Esophagus mucosa (tissue), 1 donor: ENCODE measurements at places on chromosomes 11 and 22.

- no peak for ATAC-seq
Measured at GRCh38 chr11:34823197-34823596, 93.0 kb downstream of the APIP start.

DNA sequence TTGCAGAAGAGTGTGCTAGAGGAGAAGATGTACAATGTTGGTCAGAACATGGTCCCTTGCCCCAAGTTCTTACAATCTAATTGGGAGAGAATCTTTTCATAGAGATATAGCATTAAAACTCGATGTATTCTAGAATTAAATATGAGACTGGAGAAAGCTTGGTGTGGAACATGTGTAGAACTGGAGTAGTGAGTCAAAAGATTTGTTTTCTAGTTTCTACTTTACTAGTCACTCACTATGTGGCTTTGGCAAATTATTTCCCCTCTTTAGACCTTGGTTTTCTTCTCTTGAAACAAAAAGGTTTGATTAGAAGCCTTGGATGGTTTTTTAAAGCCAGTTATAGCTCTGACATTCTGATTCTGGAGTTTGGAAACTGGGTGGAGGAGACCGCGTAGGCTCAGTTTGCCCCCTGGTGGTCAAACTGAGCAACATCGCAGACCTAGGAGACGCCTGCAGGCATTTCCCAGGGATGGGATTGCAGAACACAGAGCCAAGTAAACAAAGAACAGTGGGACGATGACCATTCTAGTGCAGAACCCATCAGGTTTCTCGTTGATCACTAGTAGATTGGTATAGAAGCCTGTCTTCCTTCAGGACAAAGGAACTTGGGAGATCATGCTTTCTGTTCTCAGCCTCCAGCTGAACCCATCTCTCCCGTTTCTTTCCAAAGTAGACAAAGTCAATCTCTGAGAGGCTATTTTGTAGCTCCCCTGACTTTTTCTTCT is 8.5 kb upstream of the CHRDL2 start:
- ATAC-seq, result peak; percentile 78

DNA sequence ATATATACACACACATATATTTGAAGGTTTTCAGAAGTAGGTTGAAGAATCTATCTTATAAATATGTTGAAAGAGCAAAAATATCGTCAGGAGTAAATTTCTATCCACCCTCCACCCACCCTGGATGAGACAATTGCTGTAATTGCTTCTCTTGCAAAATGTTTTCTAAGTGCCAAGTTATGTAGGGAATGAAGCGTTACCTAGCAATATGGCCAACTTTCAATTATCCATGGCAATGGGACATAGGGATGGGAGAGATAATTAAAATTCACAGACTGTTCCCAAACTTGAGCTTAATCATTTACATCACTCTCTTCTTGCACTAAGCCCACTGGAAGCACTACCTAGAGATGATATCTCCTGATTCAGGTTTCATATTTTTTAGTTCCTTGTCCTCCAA is 806.2 kb upstream of the RAG2 start:
- no peak for ATAC-seq

DNA sequence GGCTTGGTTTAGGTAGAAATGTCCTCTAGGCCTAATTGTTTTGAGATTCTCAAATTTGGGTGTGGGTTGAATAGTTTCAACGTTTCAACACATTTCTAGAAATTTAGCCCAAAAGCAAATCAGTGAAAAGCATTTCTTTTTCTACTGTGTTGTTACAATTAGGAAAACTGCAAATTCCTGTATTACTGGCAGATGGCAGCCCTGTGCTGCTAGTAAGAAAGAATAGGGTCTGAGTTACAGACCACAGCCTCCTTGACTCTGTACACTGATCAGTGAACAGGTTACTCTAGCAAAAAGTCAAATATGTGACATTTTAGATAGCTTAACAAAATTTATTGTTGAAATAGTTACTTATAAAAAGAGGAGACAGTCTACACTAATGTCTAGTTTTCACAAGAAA is 703.0 kb downstream of the JRKL start:
- ATAC-seq, result no peak

GRCh38 chr11:62532096-62532495 is 14.5 kb downstream of the AHNAK start:
- ATAC-seq, result no peak

- ATAC-seq, result no peak
Measured at GRCh38 chr11:93329936-93330445, 551 bp upstream of the DEUP1 start.

DNA sequence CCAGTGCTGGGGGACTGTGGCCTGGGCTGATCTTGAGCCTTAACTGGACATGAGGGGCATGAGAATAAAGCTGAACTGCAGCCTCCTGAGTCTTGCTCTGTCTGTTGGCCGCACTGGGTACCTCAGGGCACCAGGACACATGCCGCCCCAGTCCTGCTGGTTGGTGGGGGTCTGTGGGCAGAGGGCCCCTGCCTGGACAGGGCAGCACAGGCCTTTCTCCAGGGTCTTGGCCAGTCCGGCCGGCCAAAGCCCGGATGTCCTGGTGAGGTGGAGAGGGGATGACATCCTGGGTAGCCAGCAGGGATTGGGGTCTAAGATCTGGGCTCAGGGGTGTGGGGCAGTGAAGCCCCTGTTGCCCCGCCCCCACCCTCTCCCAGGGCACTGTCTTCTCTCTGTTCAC is 1.5 kb upstream of the RPS6KA4 start:
- ATAC-seq, result no peak

- no peak for ATAC-seq
Measured at GRCh38 chr11:94405062-94405833, 4.0 kb upstream of the GPR83 start.
